Heart right ventricle (tissue), 16 donors: ENCODE measurements at places on chromosomes 4 and X. TPM values are rescaled to one million over a fixed set of nuclear protein-coding genes. Genes with fewer than 3 reads are reported as not detected.

The MAGED4 gene
- polyA plus RNA-seq: 0.59 TPM

The XAGE1A gene
- not detected for polyA plus RNA-seq

The PRICKLE3 gene
- polyA plus RNA-seq: 8.8 TPM

The NAT8L gene
- polyA plus RNA-seq: 0.29 TPM

The USP17L27 gene
- polyA plus RNA-seq: not detected

The SHROOM2 gene
- polyA plus RNA-seq: 0.35 TPM

The KCNIP4 gene
- not detected for polyA plus RNA-seq

The PTCHD1 gene
- under 0.01 TPM for polyA plus RNA-seq
